Posterior cingulate gyrus (tissue), 11 donors: ENCODE measurements at places on chromosomes 1 and 21.

- DNase-seq, result no peak
Observed at GRCh38 chr1:236545621-236546169, 21.9 kb downstream of the LGALS8 start.

DNA sequence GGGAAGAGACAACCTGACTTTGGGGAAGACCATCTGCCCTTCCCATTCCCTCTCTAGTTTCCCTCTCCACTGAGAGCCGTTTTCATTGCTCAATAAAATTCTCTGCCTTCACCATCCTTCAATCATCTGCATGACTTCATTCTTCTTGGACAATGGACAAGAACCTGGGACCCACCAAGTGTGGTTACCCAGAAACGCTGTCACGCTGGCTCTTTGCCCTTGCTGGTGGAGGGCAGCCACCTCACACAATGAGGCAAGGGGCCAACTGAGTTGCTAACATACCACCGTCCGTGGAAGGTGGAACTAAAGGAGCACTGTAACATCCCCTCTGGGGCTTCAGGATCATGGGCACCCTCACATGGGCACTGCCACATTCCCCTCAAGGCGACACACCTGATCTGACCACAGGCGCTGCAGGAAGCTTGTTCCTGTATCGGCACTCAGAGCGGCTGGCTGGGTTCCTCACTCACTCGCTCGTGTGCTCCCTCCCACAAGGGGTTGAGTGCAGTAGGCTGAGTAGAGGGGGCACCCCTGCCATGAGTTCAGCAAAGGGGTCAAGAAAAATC lies 652.4 kb downstream of the PLPP3 start:
- DNase-seq, result no peak

GRCh38 chr21:30674312-30674711 lies 31.6 kb downstream of the KRTAP20-3 start:
- DNase-seq, result no peak

DNA sequence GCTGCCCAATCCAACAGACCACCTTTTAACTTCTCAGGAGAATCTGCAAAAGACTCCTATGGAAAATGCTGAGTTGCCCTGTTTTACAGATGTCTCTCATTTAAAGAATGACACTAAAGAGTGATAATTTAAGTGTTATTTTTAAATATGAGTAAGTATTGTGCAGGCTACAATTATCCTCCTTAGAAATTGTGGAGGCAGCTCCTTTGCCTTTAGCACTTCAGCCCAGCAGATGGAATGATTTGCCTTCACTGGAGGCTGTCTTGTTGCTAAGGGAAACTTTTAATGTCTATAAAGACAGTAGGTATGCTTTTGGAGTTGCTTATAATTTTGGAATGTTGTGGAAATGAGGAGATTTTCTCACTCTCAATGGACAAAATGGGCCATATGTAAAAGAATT lies 1345.5 kb downstream of the NCAM2 start:
- no peak for DNase-seq

- no peak for DNase-seq
Observed at GRCh38 chr1:225950905-225951497, 10.0 kb upstream of the LEFTY2 start.

DNA sequence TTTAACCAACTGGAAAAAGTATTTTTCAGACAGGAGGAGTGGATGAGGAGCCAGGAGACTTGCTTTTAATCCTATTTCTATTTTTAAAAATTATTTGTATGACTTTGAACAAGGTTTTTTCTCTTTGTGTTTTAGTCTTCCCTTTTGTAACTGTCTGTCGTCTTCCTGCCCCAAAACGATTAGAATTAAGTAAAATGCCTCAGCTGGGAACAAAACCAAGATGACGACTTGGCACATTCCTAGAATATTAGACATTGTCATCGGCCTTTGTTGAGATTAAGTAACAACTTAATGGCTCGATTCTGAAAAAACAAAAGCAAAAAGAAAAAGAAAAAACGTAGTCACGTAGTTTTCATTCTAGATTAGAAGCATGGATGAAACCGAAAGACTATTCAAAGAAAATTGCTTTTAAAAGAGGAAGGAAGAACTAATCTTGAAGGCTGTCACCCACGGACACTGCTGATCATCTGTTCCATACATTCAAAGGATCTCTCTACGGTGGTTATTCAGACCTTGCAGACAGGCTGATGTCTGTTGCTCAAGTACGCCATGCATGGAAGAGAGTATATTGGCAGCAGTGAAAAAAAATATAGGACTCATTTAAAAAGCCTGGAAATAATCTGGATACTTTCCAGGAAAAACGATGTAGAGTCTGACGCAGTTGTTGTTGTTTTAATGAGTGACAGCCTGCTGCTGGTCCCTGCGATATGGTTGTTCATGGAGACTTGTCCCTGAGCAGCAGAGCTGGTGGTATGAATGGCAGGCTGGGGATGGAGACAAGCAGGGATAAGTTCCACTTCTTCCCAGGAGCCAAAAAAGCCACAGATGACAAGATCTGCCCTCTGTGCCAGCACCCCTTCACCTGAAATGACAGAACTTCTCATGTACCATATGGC lies 16.8 kb downstream of the GNG4 start:
- DNase-seq, result no peak

- peak; percentile 65 for DNase-seq
Observed at GRCh38 chr1:30381671-30382365, 341.6 kb downstream of the MATN1 start.

DNA sequence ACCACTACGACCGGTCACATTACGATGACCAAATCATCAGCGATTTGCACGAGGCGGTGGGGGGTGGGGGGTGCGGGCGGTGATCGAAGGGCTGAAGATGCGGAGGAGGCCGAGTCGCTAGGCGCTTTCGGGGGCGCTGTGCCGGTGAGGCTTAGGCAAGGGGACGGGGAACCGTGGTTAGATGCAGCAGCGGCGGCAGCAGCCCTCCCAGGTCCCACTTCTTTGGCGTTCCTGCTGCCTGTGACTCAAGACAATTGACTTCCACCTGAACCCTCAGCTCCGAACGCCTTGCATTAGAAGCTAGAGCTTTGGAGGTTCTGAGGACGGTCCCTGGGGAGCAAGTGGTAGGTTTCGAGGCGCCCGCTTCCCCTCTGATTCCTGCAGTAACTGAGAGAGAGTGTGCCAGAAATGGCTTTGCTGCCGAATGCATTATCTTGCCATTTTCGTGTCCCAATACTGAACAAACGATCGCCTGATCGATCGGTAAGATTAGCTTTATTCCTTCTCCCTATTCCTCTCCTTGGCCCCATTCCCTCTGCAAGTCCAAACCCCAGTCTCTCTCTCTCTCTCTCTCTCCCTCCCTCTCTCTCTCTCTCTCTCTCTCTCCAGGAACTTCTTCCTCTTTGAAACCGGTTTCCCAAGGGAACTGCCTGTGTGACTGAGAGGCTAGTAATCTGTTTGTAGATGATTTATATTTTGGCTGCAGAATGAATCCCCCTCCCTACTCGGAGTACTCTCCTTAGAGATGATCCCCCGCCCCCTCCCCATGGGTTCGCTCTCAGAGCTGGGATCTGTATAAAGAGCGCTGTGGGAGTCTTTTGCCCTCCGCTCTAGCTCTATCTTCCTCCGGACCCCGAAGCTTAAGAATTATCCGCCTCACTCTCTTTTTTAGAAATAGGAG lies 735 bp upstream of the BRINP3 start:
- peak; percentile 86 for DNase-seq

DNA sequence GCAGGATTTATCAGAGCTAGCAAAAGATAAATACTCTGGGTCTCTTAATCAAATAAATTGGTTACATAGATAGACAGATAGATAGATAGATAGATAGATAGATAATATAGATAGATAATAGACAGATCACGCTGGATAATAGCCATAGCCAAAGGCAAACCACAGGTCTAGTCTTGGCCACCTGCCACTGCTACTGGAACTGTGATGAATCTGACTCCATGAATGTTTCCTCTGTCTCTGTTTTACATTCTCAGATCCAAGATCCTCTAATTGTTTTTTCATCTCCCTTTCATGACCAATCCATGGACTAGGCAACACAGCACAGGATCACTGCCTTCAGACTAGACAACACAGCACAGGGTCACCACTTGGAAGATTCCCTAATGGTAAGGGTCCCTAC lies 444.7 kb upstream of the NFIA start:
- no peak for DNase-seq

DNA sequence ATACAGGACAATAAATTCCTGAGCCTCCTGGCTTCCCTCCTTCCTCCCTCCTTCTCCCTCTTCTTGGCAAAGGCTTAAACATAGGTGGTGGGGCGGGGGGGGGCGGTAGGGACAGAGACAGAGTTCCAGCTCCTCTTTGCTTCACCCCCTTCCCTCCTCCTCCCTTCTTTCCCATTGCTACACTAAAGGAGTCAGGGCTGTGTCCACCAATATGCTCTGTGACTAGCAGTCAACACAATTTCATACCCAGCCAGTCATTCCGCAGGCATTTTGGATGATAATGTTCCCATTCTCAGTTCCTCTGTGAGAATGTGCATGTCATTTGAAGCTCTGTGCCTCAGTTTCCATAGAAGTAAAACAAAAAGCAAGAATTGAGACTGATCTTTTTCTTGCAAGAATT lies 1.7 kb downstream of the LMOD1 start:
- no peak for DNase-seq

GRCh38 chr1:31368611-31369107 lies 4.2 kb downstream of the FABP3 start:
- no peak for DNase-seq

GRCh38 chr1:16349847-16350406 lies 2.4 kb downstream of the FBXO42 start:
- DNase-seq, result no peak
